ENCODE measurements at places on chromosomes 7 and 10.

- no peak for DNase-seq
Measured at GRCh38 chr7:157150882-157151281, 12.2 kb downstream of the UBE3C start.

GRCh38 chr10:9289811-9290210 lies 1235.3 kb downstream of the GATA3 start:
- no peak for DNase-seq

- no peak for DNase-seq
Measured at GRCh38 chr10:77188521-77188920, 449.1 kb downstream of the KCNMA1 start.

DNA sequence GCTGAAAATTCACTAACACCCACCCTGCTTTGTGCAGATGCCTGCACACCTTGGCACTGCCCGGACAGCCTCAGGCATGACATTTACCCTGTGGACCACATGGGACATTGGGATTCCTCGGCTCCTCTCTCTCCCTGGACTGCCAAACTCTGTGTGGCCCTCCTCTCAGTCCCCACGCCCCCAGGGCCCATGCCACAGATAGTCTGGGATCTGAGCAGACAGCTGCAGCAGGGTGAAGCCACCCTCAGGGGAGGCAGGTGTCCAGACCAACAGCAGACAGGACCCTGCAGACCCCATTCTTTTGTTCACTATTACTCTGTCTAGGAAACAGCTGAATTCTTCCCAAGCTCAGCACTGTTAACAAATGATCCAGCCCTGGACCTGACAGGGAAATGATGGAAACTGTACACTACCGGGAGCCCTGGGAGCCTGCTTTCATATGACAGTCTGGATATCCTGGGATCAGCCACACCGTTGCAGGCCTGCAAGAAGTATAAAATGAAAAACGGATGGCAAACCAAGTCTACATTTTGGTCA lies 83.4 kb downstream of the VOPP1 start:
- no peak for DNase-seq

- no peak for DNase-seq
Measured at GRCh38 chr7:144728551-144728950, 107.3 kb downstream of the TPK1 start.

GRCh38 chr10:124423813-124424212 lies 5.1 kb upstream of the OAT start:
- peak; percentile 6 for DNase-seq

DNA sequence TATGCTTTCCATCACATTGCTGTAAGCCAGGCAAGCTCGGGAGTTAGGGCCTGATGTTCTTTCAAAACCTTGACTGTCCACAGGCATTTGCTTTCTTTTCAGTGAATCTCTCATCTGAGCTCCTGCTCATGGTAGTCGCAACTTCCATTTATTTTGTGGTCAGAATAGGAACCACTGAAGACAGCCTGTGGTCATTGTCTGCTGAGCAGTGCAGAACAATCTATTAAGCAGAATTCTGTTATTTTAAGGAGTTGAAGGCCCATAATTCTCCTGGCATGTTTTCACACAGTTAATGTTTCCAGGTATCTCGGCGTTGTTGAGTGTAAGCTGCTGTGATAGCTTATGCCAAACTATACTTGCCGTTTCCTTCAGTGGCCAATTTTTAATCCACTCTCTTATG lies 491.1 kb upstream of the AKR1E2 start:
- no peak for DNase-seq

- DNase-seq: no peak
Measured at GRCh38 chr7:30899630-30900029, 12.0 kb upstream of the AQP1 start.

GRCh38 chr10:88178758-88179157 lies 315.3 kb downstream of the PTEN start:
- no peak for DNase-seq

- DNase-seq: no peak
Measured at GRCh38 chr10:79189181-79189580, 120.4 kb downstream of the ZMIZ1 start.

DNA sequence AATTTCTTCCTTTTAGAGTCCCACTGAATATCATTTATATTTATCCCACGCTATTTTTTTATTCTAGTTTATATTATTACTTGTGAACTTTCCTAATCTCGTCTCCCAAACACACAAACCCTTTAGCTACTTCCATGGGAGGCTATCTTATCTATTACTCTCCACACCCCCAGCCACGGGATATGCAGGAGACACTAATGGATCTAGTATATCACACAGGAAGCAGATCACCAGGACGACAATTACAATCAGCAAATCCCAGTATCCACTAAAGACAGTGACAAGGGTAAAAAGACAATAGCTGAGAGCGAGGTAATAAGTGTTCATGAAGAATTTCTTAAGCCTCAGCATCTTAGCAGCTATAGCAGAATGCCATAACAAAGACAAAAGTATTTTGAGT lies 3.8 kb upstream of the AKR1E2 start:
- no peak for DNase-seq

DNA sequence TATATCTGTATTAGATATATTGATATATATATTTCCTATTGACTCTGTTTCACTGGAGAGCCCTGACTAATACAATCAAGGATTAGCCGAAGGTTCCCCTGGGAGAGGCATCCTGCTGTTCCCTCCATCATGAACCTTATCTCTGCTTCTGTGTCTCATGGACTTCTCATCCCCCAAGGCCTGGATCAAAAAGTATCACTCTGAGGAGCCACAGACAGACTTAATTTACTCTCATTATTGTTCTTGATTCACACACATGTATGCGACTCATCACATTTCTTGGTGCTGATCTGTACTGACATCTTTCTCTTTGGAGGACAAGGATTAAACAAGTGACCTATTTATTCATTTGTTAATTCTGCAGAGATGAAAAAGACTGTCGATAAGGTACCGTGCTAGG lies 550.2 kb downstream of the KCNMA1 start:
- DNase-seq: no peak

GRCh38 chr7:90858546-90858945 lies 262.4 kb downstream of the CDK14 start:
- DNase-seq: no peak

DNA sequence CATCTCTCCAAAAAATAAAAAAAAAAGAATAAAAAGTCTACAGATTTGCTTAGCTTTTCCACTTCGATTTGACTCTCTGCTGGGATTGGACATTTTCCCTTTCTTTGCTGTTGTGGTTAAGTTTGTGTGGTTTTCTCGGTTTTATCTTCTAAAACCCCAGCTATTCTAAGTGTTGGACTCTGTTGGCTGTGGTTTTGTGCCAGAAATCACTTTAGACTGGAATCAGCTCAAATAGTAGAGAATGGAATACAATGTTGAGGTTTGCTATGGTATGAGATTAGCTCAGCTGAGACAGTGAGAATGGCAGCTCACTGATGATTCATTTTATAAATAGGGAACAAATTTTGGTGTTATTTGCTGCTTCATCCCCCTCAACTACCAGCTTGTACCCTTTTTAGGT lies 116.0 kb downstream of the BUB3 start:
- no peak for DNase-seq

DNA sequence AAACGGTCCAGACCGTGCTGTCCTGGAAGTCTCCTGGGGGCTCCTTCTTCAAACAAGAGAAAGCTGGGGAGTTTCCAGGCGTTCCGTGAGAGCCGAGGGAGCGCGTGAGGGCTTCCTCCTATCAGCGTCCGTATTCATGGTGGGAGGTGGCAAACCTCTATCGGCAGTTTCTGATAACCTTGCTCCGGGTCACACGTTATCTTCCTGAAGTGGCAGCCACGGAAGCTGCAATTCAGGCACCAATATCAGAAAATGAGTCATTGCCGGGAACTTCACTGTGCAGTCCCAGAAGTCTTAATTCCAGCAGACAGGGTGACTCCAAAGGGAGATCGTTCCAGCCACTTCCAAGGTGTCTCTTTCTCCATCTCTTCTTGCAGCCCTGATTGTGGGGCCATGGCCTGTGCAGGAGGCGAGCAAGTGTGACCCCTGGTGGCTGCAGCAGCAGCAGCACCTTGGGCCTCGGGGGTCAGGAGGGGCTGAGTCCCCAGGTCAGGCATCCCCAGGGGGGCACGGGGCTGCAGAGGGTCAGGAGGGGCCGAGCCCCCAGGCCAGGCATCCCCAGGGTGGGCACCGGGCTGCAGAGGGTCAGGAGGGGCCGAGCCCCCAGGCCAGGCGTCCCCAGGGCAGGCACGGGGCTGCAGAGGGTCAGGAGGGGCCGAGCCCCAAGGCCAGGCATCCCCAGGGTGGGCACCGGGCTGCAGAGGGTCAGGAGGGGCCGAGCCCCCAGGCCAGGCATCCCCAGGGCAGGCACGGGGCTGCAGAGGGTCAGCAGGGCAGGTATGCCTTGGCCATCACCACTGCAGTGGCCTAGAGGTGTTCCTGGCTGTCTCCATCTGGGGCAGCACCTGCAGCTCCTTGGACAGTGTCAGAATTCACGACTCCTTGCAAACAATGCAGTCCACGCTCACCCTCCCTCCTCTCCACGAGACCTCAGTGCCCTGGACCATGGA lies 538.7 kb downstream of the DNAJB6 start:
- peak; percentile 45 for DNase-seq

- no peak for DNase-seq
Measured at GRCh38 chr10:26737730-26738129, 40.2 kb downstream of the PDSS1 start.

DNA sequence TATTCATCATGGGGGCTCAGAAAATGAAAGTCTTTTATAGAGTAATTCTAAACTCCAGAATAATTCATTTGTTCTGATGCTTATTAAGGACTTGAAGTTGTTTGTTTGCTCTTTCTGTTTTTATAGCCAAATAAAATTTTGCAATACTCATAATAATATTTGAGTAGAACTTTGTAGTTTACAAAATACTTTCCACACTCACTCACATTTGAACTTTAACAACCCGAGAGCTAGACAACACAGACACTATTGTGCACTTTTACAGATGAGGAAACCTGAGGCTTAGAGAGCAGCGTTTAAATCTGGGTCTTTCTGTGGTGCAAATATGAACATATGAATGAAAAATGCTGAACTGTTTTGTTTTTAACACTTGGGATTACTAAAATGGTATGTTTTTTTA lies 126.8 kb downstream of the KAT6B start:
- no peak for DNase-seq
